ENCODE measurements at places on chromosomes 3 and 15.

DNA sequence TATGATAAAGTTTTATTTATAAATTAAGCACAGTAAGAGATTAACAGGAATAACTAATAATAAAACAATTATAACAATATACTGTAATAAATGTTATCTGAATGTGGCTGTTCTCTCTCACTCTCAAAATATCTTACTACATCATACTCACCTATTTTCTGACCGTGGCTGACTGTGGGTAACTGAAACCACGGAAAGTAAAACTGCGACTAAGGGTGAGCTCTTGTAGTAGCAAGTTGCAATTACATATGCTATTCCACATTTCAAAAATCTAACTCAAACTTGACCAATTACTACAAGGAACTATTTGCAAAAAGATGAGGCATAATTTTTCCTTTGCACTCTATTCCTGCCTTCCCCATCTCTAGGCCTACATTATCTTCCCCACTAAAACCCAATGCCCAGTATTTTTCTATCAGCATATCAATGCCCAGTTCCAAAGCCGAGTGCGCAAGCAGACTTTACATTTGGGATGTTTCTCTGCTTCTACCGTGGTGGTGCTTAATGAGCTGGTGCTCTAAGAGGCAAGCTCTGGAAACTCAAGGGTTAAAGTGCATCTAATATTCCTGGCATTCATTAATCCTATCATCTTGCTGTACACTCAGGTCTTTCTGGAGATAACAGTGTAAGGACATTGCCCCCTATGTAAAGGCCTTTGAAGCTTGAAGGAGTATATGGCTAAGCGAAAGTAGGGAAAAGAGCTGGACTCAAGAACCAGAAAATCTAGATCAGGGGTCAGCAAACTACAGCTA lies 6.7 kb downstream of the PCYT1A start:
- no peak for DNase-seq

GRCh38 chr3:52092271-52092660 lies 35.9 kb upstream of the DUSP7 start:
- no peak for DNase-seq

DNA sequence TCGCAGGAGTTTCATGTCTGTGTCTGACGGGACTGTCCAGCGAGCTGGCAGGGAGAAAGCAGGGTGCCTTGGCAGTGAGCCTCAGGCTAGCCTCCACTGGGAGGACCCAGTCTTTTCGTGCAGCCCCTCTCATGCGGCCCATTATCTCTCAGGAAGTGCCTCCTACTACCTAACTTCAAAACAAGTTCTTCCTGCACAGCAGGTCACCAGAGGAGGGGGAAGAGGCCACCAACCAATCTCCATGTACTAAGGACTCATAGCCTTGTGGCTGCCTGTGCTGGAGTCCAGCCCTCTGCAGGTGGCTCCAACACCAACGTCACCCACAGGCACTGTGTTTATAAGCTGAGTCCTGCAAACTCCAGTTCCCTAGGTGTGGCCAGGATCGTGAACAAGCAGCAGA lies 4.8 kb downstream of the VIPR1 start:
- no peak for DNase-seq

- no peak for DNase-seq
Measured at GRCh38 chr3:9169956-9170850, 79.2 kb downstream of the SRGAP3 start.

GRCh38 chr3:186787642-186788481 lies 4.5 kb downstream of the EIF4A2 start:
- DNase-seq: no peak
